ENCODE measurements at places on chromosomes 11 and 22.

GRCh38 chr22:29883775-29884097, 762 bp downstream of the MTMR3 start:
- no peak for DNase-seq

GRCh38 chr11:109039611-109040010, 374.7 kb downstream of the DDX10 start:
- DNase-seq, result no peak

GRCh38 chr22:31253949-31254348, 38.3 kb downstream of the PIK3IP1 start:
- DNase-seq, result peak; percentile 94

DNA sequence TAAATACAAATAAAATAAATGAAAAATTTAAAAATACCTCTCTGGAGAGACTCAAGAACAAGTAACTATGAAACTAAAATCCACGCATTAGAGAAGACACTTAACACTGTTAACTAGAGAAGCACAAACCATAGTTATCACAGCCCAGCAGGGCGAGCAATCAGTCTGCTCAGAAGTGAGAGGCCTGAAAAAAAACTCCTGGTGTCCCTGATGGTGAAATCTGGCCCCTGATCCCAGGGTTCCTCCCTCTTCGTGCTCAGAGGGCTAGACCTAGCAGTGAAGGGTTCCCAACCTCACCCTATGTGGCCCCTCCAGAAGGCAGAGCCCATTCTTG, 49.7 kb upstream of the VPREB1 start:
- no peak for DNase-seq

- no peak for DNase-seq
These were observed 1.5 kb upstream of the CLDN5 start for GRCh38 chr22:19525666-19526065.

DNA sequence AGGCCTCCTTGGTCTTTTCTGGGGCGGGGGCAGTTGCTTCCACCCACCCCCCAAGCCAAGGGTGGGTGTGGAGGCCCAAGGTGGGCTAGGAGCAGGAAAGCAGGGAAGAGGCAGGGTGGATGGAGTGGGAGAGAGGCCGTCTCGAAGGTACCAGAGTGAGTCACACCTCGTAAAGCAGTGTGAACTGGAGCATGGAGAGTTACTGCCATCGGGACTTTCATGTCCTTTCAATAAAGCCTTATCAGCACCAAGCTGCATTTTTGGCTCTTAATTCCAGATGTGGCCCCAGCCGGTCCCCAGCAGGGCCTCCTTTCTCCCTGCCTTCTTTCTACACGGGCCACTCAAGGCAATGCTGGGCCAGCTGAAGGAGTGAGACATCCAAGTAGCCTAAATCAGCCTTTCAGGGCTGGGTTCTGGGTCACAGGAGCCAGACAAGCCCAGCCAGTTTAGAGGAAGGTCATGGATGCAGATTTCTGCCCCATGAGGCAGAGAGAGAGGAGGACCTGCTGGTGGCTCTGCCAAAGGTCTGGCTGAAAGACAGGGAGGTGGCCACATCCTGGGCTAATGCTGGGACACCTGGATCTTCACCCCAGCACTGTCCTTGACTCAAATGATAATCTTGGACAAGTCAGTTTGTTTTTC, 59.0 kb upstream of the CD82 start:
- no peak for DNase-seq

- no peak for DNase-seq
These were observed 116.2 kb downstream of the JRKL start for GRCh38 chr11:96506041-96506440.

GRCh38 chr11:34499719-34500500, 13.7 kb downstream of the ELF5 start:
- no peak for DNase-seq

GRCh38 chr11:122852796-122853160, 14.5 kb downstream of the CRTAM start:
- DNase-seq, result no peak

DNA sequence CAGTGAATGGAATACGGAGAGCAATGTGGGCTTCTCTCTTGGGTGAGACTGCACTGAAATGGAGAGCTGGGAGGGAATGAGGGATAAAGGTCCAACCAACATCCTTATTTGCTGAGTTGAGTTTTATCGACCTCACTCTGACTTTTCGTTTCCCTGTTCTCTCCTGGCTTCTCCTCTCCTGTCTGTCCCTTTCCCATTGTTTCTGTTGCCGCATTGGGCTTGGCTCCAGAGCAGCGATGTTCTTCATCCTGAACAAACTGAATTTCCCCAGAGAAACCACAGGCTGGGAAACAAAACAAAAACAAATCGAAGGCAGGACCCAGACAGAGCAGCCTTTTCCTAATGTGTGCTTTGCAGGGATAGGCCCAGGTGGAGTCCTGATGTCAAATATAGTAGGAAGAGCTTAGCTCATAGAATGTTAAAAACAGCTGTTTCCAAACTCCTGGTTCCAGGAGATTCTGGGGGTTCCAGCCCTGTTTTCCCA, 30.0 kb downstream of the MOV10L1 start:
- DNase-seq, result peak; percentile 81

DNA sequence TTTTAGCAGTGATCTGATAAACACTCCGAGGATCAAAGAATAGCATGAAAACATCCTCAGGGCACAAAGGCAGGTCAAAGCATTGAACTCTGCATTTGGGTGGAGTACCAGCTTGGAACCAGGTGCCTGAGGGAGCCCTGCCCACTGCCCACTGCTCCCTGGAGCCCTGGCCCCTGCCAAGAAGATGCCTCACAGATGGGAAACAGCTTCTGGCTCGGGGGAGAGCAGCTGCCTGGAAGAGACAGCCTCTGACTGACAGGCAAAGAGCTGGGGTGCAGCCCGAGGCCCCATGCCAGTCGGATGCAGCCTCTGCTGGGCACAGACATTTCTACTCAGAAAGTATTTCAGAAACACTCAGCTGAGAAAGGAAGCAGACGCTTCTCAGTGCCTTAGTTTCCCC, 13.2 kb downstream of the LMO1 start:
- DNase-seq, result no peak

DNA sequence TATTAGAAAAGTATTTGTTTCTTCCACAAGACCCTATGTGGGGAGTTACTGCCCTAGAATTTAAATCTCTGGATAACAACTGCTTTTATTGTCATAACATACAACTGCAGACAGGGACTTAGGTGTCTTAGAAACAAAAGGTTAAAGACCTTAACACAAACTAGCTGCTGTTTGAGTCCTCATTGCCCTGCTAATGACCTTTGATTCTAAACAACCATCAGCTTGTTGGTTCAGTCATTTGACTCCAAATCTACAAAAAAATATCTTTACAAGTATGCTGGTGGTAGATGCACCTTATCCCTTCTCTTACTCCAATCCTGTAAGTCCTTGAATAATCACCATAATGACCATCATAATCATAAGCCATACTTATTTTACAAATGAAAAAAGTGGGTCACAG, 377.4 kb upstream of the PITPNB start:
- DNase-seq, result no peak

GRCh38 chr22:22614065-22614464, 30.3 kb upstream of the GGTLC2 start:
- DNase-seq, result no peak

DNA sequence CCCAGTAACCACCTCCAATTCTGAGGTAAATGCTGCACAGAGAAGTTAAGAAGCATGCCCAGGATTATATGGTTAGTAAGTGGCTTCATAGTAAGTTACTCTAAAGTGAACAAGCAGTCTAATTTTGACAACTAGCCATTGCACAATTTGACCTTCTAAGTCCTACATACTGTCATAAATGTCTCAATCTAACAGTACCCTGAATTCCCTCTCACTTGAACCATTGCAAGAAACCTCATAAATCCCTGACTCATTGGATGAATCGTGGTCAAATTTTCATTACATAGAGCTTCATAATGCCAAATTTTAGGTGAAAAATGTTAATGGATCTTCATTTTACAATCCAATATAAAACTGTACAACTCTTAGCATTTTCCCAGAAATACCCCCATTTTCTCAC, 217.3 kb upstream of the GRIA4 start:
- DNase-seq, result no peak

DNA sequence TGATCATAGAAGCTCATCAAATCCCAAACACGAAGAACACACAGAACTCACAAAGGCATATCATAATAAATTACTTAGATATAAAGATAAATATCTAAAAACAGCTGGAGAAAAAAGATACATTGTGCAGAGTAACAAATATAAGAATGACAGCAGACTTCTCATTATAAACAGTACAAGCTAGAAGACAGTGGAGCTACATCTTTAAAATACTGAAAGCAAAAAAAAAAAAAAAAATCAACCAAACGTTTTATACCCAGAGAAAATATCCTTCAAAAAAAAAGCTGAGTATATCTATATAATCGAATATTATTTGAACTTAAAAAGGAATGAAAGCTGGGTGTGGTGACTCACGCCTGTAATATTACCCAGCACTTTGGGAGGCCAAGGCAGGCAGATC, 90.0 kb downstream of the SBF2 start:
- DNase-seq, result no peak

GRCh38 chr11:131906963-131907362, 536.5 kb downstream of the NTM start:
- DNase-seq, result no peak

DNA sequence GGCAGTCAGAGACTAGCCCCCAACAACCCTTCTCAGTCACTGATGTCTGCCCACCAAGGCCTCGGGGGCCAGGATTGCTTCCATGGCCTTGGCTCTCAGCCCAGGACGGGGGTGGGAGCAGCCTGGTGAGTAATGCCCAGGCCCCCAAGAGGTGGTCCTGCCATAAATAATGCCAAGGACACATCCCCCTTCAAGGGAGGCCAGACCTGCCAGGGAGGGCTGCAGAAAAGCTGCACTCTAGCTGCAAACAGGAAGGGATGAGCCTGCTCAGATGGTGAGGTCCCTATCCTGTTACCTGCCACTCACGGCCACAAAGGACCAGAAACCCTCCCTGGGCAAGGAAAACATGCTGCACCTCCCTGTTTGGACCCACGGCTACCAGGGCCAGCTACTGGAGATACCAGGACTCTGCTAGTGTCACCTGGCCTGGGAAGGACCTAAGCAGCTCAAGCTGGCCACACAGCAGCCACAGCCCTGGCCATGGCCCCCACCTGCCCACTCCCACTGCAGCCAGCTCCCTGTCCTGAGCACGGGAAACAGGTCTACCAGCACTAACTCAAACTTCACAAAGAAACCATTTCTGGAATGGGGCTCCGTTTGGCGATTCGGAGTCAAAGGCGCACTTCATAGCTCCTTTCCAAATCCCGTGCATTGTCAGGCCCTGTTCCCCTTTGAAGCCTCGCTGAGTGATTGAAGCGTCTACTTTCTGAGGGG, 12.1 kb downstream of the GNB1L start:
- no peak for DNase-seq

DNA sequence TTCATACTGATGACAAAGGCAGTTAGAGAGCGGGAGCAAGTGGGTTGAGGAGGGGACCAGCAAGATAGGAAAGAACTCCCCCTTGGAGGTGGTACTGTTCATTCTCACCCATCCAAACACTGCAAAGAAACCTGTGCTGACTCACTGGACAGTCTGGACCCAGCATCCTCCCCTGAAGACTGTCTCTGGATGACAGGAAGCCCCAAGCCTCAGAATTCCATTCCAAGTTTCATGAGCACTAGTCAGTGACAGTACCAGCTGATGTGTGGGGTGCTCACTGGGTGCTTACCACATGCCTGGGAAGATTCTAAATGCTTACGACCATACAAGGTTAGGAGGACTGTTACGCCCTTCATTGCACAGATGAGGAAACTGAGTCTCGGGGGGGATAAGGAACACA, 160.9 kb downstream of the IGLL1 start:
- no peak for DNase-seq

DNA sequence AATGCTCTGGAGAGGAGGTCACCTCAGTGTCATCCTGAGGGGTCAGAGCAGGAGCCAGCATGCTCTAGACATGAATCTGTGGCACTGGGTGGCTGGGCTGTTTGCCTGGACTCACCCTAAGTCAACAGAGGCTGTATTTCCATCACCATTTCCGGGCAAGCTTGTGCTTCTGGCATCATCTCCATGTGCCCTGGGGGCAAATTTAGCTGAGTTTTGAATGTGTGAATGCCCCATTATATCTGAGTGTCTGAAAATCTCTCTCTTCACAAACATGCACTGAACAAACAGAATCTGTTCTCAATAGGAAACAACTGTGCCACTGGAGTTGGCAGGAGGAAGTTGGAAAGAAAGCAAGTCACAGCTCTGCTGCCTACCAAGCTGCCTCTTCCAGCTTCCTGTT, 356.2 kb downstream of the GRM5 start:
- peak; percentile 2 for DNase-seq

DNA sequence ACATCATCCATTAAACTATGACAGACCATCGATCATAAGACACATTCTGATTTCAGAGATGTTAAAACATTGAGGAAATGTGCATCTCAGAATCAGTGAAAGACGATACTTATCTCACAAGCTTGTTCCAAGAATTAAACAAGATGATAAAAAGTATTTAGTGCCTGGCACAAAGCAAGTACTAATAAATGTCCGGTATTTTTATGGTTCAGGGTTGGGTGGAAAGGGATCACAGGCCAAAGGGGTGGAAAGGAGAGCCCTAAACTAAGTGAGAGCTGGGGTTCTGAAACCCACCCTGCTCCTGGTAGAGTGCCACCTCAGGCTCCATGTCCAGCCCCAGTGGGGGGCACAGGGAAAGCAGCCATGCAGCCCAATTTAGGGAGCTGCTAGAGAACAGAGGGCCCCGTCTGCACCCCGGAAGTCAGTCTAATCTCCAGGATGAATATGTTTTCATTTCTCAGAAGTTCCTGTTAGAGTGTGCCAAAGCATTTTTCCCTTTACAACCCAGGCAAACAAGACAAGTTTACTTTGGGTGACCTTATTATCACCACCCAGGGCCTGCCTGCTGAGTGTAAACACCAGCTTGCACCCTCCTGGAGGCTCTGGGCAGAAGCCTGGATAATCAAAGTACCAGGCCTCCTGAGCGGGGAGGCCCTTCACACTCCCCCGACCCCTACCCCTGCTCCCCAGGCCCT, 3.8 kb upstream of the CREB3L1 start:
- no peak for DNase-seq

DNA sequence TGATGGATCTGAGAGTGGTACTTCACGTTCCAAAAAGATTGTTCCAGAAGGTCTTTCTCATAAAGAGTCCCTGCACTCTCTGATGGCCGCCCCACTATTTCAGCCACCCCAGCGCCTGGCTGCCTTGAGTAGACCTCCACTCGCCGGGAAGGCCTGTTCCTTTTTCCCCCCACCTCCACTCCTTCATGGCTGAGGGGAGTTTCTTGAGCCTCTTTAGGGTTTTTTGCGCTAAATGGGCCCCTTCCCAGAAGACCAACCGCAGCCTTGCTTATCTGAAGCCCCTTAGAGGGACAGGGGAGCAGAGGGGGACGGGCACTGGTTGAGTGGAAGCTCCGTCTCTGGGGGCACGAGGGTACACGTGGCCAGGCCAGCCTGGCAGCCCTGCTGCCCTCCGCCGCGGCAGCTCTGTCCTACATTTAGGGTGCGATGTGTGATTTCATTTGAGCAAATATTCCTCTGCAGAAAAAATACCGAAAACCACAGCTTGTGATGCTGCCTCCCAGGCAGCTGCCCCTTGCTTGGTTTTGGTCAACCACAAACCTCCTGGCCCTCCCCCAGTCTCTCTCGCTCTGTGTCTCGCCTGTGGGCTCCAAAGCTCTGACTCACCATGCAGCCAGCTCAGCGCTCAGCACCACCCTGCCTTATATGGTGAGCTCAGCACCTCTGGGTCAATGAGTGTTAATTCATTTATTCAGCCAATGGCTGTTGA, 88.7 kb downstream of the TP53I11 start:
- peak; percentile 94 for DNase-seq

GRCh38 chr11:119180729-119181676, 4.3 kb upstream of the NHERF4 start:
- no peak for DNase-seq

- no peak for DNase-seq
These were observed 104.6 kb upstream of the SORL1-AS1 start for GRCh38 chr11:121557348-121557747.

- peak; percentile 24 for DNase-seq
These were observed 108.5 kb downstream of the PHF21B start for GRCh38 chr22:44901301-44901700.
